Activated CD4-positive, CD25-positive, alpha-beta regulatory T cell (primary cell): ENCODE measurements at places on chromosomes 13 and 19.

DNA sequence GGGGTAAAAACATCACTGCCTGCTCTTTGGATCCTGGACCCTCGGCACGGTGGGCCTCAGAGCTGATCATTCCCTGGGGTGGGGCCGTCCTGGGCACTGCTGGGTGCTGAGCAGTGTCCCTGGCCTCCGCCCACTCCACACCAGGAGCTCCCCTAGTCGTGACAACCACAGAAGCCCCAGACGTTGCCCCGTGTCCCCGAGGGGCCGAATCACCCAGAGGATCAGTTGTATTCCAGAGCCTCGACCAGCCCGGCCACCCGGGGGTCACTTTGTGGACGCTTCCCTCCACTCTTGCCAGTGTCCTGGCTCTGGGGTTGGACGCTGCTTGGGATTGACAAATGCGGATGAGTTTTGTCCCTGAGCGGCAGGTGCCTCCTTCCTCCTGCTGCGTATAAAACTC, 10.2 kb downstream of the C2CD4C start:
- DNase-seq, result no peak

GRCh38 chr13:46087481-46087880, 17.4 kb downstream of the CPB2 start:
- DNase-seq, result no peak

GRCh38 chr13:65336087-65336749, 1893.9 kb downstream of the PCDH9 start:
- no peak for DNase-seq

GRCh38 chr13:113771709-113772331, 12.8 kb downstream of the TMEM255B start:
- DNase-seq, result no peak

GRCh38 chr19:35061583-35062373, 20.3 kb downstream of the HPN start:
- no peak for DNase-seq

DNA sequence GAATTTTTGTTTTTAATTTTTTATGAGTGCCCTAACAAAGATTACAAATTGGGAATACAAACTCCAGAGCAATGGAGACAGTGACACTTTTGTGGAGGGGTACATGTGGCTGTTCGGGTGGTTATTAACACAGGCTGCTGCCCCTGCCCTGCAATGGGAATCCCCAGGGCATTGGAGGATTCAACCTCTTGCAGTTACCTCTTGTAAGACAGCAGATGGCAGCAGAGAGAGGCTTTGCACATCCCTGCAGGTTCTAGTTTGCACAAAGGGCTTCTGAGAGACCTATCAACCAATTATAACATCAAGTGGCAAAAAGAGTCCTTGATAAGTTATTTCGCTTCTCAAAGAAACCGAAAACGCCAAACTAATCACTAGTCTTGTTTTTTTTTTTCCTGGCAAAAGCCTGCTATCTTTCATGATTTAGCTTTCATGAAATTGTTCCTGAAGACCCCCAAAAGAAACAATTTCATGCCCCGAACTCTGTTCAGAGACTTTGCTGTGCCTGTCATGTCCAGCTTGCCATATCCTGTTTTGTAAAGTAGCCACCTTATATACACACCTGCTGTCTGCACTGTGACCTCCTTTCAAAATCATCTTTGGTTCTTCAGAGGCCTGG, 10.4 kb downstream of the GJB2 start:
- no peak for DNase-seq

DNA sequence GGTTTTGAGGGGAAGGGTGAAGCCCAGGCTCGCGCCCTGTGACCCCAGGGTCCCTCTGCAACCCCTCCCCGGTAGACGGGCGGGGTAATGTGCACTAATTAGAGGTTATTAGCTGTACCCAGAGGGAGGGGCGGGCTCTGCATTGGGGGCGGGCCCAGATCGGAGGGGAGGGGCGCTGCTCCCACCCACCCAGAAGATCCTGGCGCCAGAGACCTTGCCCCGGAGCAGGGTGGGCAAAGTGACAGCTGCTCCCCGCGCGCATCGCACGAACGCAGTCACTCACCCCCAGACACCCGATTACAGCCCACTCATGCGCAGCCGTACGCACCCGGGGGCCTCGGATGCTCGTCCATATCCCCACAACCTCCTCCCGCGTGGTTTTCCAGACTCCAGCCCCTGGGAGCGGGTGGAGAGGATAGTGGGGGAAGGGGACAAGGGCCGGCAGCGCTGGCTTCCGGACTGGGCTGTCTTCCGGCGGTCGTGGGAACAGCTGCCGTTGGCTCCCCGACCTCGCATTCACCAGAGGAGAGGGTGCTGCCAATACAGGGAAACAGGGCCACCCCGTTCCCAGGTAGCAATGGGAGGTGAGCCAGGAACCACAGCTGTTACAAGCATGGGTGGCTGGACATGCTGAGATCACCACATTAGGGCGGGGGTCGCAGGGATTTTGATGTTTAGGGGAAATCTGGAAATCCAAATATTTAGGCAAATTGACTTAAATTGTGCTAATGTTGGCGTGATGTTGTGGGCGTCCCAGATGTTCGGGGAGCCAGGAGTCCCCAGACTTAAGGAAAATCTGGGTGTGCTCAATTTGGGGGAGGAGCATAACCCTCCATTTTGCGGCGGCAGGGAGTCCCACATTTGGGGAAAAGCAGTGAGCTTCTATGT, 2.9 kb upstream of the HOOK2 start:
- no peak for DNase-seq

DNA sequence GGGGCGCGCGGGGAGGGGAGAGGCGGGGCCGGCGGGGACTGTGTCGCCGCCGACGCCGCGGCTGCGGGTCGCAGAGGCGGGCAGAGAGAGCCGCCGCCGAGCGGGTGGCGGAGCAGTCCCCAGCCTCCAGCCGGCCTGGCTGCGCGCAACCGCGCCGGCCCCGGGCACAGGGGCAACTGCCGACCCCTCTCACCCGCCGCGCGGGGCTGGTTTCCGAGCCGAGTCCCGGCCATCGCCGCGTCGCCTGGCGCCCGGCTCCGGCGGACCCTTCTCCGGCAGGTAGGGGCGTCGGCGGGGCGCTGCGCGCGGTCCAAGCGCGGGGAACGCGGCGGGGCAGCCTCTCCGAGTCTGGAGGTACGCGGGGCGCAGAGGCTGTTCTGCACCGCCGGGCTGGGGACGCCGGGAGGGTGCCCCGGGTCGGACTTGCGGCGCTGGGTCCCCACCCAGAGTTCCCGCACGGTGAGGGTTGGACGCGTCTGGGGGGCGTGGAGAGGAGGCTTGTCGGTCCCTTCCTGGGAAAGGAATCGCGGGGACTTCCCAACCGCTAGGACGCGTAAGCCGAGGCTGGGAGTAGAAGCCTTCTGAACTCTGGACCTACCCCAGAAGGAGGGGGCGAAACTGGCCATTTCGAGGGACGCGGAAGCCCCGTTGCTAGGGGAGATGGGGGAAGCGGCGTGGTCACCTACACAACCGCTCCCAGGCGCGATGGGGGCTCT, 133.6 kb upstream of the MYO16 start:
- no peak for DNase-seq

DNA sequence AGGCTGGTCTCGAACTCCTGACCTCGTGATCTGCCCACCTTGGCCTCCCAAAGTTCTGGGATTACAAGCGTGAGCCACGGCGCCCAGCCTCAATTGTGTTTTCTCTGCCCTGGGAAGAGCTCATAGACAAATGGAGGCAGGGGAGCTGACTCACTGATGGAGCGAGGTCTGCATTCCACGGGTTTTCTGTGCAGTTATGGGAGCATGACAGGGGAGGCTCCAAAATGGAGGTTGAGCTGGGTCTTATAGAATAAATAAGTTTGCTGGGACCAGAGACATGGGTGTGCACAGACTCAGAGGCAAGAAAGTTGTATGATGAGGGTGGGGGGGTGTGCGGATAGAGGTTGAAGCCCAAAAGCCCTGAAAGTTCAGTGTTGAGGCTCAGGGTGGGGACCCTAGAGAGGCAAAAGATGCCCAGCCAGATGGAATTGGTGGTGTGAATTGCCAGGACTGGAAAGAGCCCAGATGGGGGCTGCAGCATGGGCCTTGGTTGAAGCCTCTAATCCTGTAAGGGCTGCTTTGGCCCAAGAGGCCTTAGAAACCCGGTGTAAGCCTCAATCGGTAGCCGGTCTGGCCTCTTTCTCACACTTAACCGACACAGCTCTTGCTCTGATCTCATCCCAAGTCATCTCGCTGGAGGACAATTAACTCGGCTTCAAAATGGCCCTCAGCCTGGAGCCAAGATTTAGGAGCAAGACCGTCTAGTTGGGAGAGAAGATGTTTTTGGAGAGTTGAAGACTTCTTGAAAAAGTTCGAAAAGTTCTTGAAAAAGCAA, 1.9 kb downstream of the TPM4 start:
- no peak for DNase-seq

- no peak for DNase-seq
Observed at GRCh38 chr19:14127176-14127575, 9.2 kb downstream of the ASF1B start.

DNA sequence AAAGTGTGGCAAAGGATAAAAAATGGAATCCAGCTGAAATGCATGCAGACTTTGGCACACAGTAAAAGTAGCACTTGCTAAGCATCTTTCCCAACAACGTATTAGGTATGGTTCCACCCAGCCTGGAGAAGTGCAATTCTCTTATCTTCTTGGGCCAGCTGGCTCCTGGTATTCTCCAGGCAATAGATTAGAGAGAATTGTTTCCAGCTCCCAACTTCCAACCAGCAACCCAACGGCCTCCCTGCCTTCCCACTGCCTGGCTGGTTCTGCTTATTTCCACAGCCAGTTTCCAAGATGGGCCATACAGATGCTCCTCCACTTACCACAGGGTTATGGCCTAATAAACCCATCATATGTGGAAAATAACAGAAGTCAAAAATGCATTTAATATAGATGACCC, 133.4 kb downstream of the OXGR1 start:
- no peak for DNase-seq

DNA sequence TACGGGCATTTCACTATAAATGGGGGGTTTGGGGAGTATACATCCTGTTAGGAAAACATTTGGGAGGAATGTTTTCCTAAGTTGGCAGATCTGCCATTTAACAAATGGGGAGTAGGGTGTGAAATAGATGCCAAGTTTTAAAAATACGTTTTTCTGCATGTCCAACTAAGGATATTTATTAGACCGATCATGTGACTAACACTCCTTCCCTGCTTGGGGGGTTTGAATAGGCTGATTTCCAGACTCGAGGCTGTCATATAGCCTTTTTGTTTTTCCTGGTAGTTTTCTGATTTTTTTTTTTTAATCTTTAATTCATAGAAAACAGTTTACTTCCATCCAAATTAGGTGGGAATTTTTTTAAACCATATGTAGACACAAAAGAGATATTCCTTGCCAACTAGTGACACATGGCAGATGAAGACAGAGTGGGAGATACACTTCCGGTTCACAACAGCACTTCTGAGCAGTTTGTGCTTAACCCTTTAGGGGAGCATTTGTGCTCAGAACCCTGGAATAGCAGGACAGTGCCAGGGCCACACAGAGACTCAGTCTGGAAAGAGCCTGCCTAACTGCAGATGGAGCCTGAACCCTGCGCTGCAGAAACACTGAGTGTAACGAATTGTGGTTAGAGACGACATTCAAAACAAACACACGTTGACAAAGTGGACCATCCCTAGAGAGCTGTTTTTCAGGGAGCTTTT, 5.6 kb upstream of the GATAD2A start:
- DNase-seq, result no peak

- no peak for DNase-seq
Observed at GRCh38 chr13:21964686-21965085, 293.8 kb downstream of the FGF9 start.

DNA sequence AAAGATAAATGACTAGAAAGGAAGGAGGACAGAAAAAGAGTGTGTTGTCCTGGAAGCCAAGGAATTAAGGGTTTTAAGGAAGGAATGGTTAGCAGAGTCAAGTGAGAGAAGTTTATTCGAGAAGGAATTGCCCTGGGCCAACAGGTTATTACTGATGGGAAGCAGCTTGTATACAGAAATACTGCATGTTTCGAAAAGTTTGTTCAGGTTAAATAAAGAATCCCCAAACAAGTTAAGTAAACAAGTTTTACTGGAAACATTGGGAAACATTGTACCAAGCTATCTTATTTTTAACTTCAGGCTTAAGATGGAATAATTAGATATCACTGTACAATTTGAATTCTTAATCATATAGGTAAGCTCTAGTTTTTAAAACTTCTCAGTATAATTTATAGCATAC, 28.2 kb upstream of the FBXL3 start:
- no peak for DNase-seq

GRCh38 chr13:31385540-31385939, 185.8 kb downstream of the B3GLCT start:
- no peak for DNase-seq

DNA sequence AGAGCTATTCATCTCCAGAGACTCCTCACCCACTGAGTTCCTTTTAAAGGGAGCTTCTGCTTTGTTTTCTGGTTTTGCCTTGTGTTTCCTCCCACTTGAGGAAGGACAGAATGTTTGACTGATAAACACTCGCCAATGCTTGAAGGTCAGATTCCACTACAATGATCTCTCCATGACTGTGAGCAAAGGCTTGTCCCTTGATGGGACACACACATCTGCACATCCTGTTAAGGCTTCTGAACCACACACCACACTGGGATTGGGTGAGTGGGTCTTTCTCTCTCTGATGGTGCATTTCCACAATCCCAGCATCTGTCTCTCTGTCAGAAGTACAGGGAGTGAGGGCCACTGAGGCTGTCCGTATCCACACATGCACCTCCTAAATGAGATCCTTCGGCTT, 245.3 kb downstream of the IRS2 start:
- DNase-seq, result no peak

GRCh38 chr13:100983111-100983510, 308.5 kb upstream of the TMTC4 start:
- DNase-seq, result no peak

- no peak for DNase-seq
Observed at GRCh38 chr13:51579676-51580075, 4.6 kb upstream of the WDFY2 start.

- no peak for DNase-seq
Observed at GRCh38 chr13:101881593-101881992, 429.1 kb downstream of the ITGBL1 start.

DNA sequence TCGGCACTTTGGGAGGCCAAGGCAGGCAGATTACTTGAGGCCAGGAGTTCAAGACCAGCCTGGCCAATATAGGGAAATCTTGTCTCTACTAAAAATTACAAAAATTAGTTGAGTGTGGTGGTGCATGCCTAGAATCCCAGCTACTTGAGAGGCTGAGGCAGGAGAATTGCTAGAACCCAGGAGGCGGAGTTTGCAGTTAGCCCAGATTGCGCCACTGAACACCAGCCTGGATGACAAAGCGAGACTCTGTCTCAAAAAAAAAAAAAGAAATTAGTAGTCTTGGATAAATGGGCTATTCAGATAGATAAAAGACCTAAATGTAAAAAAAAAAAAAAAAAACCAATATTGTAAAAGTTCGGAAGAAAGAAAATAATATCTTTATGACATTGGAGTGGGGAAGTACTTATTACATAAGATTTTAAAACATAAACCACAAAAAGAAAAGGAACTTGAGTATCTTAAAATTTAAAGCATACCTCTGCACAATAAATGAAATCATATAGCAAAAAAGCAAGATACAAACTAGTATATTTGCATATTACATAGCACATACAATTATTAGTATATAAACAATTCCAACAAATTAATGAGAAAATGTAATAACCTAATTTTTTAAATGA, 26.7 kb upstream of the RNASEH2B start:
- DNase-seq, result no peak

- DNase-seq, result no peak
Observed at GRCh38 chr13:99389520-99390304, 82.5 kb upstream of the GPR183 start.
